ENCODE measurements at places on chromosomes 6 and 20.

GRCh38 chr20:60096166-60096565 is 137.9 kb downstream of the CDH26 start:
- DNase-seq, result no peak

- DNase-seq, result no peak
Observed at GRCh38 chr20:14597206-14597715, 259.8 kb upstream of the FLRT3 start.

DNA sequence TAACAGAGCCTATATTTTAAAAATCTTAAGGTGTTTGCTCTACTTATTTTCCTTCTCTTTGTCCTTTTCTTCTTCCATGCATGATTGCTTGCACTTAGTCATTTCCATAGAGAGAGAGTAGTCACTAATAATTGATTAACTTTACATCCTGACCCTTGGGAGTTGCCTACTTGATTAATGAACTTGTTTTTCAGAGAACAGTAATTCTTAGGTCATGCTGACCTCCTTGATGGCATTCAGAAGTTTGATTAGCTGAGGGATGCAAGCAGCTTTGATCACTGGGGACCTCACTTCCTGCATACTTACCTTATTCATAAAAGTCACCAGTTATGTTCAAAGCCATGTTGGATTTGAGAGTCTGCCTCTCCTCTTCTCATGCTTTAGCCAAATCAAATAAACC is 715.6 kb upstream of the ID4 start:
- no peak for DNase-seq

GRCh38 chr6:38483526-38483925 is 156.2 kb downstream of the BTBD9 start:
- no peak for DNase-seq

GRCh38 chr6:10630178-10630577 is 64.2 kb downstream of the C6orf52 start:
- no peak for DNase-seq

DNA sequence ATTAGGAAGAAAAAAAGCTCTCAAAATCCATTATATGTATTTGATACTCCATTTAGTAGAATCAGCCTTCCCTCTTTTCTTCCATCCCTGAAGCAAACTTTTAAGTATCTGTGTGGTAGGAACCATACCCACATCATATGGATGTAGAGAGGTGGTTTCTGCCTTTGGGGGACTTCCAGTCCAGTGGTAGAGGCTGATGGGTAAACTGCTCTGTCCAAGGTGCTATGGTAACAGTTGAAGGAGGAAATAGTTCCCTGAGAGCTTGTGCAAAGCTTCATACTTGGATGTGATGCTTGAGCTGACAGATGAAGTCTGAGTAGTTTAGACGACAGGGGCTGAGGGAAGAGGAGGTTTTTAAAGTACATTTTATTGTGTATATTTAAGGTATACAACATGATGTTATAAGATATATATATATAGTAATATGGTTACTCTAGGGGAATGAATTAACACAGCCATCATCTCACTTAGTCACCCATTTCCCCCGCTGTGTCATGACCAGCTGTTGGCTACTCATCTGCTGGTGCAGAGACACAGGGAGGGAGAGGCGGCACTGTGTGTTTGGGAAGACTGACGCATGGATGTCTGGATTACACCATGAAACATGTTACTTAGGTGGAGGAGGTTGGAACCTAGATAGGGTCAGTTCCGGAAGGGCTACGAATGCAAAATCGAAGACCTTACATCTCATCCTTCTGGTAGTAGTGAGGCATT is 185.2 kb downstream of the FARS2 start:
- DNase-seq, result no peak

DNA sequence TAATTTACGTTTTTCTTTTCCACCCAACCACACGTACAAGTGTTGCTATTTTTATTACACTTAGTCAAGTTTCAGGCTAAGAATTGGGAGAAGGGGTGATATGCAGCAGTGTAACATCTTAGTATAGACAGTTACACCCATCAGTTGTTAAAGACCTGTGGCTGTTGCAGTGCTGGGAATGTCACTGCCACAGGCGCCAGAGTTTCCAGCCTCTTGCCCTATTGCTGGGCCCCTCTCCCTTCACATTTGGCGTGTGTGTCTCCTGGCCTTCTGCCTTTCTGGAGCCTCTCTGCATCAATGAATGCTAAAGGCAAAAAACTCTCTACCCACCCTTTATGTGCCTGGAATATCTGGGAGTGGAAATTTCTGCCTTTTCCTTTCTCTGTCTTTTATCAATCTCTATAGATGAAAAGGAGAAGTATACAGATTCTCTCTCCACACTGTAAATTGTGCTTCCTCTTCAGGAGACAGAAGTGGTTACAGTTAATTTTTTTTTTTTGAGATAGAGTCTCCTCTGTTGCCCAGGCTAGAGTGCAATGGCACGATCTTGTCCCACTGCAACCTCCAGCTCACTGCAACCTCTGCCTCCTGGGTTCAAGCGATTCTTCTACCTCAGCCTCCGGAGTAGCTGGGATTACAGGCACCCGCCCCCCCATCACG is 73.0 kb downstream of the TIAM2 start:
- no peak for DNase-seq

- DNase-seq, result no peak
Observed at GRCh38 chr6:64497634-64498033, 862.0 kb downstream of the PHF3 start.

DNA sequence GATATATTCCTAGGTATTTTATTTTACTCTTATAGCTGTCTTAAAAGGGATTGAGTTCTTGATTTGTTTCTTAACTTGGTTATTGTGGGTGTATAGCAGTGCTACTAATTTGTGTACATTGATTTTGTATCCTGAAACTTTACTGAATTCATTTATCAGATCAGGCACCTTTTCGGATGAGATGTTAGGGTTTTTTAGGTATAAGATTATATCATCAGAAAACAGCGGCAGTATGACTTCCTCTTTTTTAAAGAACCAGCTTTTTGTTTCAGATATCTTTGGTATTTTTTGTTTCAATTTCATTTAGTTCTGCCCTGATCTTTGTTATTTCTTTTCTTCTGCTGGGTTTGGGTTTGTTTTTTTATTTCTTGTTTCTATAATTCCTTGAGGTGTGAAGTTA is 382.4 kb upstream of the ADGRB3 start:
- DNase-seq, result no peak

DNA sequence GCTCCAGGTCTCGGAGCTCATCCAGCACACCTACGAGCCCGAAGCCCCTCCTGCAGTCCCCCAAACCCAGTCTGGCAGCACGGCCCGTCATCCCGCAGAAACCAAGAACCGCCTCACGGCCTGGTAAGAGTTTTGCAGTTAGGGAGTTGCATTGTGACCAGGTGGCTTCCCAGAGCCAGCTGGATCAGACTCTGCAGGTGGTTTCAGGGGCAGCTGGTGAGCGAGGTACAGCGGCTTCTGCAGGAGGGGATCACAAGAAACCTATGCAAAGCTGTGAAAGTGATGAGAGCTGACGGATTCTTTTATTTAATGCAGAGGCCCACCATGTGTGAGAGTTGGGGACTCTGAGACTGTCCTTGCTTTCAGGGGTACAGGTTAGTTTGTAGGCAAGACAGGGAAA is 45.9 kb upstream of the SCGN start:
- DNase-seq, result no peak

DNA sequence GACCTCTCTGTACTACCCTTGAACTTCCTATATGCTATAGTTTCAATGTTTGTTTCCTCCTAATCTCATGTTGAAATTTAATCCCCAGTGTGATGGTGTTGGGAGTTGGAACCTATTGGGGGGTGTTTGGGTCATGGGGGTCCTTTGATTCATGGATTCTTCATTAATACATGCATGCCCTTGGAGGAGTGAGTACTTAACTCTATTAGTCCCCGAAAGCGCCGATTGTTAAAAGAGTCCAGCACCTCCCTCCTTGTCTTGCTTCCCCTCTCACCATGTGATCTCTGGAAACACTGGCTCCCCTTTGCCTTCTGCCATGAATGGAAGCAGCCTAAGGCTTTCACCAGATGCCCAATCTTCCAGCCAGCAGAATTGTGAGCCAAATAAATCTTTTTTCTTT is 31.7 kb downstream of the NCR2 start:
- no peak for DNase-seq

DNA sequence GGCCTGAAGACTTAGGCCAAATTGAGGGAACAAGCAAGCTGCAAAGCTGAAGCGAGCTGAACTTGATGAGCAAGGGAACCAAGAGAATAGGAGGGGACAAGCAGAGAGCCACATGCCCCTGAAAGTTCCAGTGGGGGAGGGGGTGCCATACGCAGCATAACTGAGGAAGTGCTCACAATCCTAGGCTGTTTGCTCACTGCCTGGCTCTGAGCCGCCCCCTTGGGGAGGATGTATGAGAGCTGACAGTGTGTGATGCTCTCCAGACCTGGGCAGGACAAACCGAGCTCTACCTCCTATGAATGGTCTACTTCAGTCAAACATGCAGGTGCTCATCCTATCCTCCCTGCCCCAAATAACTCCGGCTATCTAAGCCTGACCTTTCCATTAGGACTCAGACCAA is 52.1 kb downstream of the FAXC start:
- DNase-seq, result no peak

GRCh38 chr20:9236458-9236857 is 167.6 kb downstream of the PLCB4 start:
- DNase-seq, result no peak

DNA sequence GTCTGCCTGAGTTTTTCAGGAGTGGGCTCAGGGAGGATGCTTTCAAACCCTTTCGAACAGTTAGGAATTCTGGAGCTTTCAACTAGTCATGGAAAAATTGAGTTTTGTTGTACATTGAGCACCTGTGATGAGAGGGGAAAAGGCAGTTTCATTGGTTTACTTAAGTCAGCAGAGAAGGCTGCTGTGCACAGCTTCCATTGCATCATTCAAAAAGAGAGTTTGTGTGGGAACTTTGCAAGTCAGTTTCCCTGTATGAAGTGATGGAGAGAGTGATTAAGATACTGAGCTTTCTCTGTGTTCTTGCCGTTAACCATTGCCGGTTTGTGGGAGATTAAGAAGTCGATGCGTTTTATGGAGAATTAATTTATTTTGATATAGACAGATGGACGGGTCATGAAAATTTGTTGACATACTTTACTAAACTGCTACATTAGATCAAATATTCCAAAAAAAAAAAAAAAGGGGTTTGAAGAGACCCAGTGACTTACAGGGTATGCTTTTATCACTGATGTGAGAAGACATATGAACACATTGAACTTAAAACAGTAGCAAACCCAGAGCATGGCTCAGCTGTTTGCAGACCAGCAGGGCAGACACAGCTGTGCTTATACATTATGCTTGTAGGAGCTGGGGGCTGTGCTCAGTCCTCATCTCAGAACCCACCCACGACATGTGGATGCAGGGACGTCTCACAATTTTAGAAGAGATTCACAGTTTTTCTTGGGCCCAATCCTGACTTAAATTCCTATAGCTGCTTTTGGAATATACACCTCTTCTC is 234.1 kb downstream of the SOX4 start:
- DNase-seq, result no peak

GRCh38 chr6:75150685-75151412 is 55.0 kb downstream of the COL12A1 start:
- no peak for DNase-seq

- no peak for DNase-seq
Observed at GRCh38 chr20:46406986-46407670, 713 bp upstream of the ELMO2 start.

DNA sequence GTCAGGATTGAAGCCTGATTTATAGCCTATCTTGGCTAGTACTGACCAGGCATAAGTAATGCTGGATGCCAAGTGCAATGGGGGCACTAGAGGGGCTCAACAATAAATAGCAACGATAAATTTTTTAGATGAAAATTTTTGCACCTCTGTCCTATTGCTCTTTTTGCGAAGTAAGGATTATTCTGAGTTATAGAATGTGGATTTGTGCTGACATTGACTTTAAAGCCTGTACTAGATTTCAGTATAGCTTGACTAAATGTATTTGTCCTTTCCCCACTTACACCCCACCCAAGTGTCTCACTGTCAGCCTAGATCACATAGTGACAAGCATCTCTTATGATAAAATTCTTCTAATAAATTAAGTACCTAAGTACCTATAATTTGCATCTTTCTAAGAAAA is 757.0 kb downstream of the GRIK2 start:
- no peak for DNase-seq

DNA sequence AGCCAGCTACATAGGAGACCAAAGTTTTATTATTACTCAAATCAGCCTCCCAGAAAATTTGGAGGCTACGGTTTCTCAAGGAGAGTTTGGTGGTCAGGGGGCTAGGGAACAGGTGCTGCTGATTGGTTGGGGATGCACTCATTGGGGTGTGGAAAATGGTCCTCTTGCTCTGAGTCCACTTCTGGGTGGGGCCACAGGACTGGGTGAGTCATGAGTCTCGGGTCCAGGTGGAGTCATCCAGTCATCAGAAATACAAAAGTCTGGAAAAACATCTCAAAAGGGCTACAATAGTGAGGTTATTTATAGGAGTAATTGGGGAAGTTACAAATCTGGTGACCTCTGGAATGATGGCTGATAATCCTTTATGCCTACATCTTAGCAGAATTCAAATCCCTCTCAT is 54.3 kb upstream of the SLC22A16 start:
- DNase-seq, result no peak

DNA sequence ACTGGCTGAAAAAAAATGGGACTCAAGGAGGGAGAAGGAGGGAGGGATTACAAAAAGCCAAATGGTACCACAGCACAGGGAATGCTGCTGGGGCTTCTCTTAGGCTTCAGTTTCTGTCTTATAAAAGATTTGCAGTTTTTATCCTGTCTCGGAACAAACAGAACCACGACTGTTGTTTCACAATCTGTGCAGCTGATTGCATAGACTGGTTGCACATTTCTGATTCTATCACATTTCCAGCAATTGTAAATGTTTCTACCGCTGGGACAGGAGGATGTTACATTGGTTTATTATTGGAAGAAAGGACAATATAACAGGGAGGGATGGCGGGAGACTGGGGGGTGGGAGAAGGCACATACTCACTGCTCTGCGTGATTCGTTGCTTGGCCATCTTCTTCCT is 73.5 kb upstream of the ARID1B start:
- no peak for DNase-seq

DNA sequence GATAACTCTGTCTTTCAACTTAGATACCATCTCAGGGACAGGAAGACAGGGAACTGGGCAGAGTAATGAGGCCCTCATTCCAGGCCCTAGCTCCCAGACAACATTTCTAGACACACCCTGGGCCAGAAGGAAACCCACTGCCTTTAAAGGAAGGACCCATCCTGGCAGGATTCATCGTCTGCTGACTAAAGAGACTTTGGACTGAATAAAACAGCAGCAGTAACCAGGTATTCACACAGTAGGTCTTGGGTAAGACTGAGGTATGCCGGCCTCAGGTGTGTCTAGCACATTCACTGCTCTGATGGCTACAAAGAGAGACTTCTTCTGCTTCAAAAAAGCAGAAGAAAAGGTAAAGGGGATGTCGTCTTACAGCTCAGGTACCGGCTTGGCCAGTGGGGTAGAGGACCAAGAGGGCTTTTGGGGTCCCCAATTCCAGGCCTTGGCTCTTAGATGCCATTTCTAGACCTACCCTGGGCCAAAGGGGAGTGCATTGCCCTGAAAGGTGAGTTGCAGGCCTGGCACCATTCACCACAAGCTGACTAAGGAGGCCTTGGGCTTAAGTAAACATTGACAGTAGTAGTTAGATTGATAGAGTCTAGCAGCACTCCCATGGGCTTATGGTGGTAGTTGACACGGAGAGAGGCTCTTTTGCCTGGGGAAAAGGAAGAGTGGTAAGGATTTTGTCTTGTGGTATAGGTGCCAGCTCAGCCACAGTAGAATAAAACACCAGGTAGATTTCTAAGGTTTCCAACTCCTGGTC is 13.4 kb downstream of the SNX14 start:
- DNase-seq, result no peak

All from GDM1 (cell line).